Umbilical cord (tissue), 2 donors: ENCODE measurements at places on chromosomes 11 and 22. TPM values are rescaled to one million over a fixed set of nuclear protein-coding genes. Genes with fewer than 3 reads are reported as not detected.

Gene TLCD5
- total RNA-seq = 9.9 TPM

Gene FREY1
- total RNA-seq = not detected

Gene GAL3ST3
- 2.9 TPM for total RNA-seq

Gene CREBZF
- 70.1 TPM for total RNA-seq

- DNase-seq = no peak
Measured at GRCh38 chr11:16179676-16180075, 176.7 kb downstream of the SOX6 start.

DNA sequence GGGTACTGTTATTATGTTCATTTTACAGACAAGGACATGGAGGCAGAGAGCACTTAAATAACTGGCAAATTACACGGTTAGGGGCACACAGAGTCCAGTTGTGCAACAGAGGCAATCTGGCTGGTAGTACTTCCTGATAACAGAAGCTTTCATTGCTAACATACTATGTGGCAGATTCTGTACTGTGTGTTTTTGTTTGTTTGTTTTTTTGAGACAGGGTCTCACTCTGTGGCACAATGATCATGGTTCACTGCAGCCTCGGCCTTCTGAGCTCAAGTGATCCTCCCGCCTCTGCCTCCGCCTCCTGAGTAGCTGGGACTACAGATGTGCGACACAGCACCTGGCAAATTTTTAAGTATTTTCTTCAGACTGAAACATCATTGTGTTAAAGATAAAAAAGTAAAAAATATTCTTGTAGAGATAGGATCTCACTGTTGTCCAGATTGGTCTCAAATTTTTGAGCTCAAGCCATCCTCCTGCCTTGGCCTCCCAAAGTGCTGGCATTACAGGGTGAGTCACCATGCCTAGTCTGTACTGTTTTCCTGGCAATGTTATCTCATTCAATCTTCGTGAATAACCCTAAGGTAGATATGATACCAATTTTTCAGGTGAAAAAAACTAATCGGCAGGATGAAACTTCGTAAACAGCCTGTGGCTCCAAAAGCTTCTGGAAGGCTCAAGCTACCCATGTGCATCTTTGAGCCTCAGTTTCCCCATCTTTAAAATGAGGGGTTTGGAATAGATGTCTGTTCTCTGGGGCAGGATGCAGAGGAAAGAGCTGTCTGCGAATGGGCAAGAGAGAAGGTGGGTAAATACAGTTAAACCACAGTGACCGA lies 921 bp upstream of the NUCB2 start:
- DNase-seq = no peak

Gene SNX32
- 1.9 TPM for total RNA-seq

DNA sequence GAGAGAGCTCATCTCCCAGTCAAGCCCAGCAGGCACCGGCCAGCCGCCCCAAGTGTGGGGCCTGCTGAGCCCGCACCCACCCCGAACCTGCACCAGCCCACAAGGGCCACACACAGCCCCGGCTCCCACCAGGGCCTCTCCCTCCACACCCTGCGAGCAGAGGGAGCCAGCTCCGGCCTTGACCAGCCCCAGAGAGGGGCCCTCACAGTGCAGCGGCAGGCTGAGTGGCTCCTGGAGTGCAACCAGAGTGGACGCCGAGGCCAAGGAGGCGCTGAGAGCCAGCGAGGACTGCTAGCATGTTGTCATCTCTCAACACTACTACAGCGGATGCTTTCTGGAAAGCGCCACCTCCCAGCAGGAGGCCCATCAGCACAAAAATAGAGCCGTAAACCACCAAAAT lies 10.9 kb downstream of the DEFB108B start:
- no peak for DNase-seq

Gene FZD4
- total RNA-seq = 9.4 TPM

DNA sequence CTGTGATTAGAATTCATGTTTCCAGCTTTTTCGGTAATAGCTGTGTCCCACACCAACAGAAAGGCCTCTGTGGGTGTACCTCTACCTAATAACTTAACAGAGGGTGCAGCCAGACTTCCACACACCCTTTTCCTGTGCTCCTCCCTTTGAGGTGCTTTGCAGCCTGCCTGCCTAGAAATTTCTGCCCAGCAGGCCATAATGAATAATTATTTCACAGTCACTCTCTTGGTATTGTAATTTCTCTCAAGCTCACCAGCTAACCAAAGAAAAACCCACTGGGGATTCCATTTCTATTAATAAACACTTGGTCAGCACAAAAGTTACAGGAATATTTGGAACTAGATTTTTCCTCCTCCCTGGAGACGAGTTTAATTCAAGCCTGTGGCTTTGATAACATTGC lies 13.3 kb downstream of the WT1 start:
- DNase-seq = no peak

DNA sequence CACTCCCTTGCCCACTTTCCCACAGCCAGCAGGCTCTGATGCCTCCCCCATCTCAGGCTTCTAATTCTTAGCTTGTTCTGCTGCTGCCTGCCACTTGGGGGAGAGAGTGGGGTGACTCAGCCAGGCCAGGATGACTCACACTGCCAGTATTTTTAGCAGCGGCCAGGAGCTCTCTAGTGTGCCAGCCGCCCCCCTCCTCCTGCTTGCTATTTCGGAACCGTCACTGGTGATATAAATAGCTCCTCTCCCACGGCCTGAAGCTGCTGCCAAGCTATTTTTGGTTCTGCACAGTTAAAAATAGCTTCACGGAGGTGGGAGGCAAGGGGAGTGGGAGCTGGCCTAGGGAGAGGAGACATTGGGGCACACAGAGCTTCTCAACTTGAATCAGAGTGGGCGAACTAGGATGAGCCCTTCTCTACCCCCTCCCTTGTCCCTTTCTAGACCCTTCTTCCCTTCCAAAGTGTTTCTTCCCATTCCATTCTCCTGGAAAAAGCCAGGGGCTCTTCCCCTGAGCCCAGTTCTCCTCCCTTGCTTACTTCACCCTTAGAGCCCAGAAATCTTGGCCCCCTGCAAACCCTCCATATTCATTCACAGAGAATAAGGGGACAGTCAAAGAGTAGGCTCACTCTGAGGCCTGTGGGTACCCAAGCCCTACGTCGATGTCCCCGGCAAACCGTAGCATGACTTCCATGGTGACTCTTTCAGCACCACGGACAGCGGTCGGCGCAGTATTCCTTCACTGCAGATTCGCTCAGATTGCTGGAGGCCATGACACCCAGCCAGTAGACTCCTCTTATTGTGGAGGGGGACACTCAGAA lies 2.5 kb upstream of the NPAS4 start:
- DNase-seq = peak; percentile 85

Gene LRRC55
- 1.2 TPM for total RNA-seq

Gene HOATZ
- 0.72 TPM for total RNA-seq

Gene FIBIN
- total RNA-seq = 86.4 TPM

GRCh38 chr11:41102471-41102870 lies 357.0 kb downstream of the LRRC4C start:
- DNase-seq = no peak

- DNase-seq = no peak
Measured at GRCh38 chr11:79362821-79363220, 78.0 kb downstream of the TENM4 start.

Gene OR52E8
- 1.9 TPM for total RNA-seq

DNA sequence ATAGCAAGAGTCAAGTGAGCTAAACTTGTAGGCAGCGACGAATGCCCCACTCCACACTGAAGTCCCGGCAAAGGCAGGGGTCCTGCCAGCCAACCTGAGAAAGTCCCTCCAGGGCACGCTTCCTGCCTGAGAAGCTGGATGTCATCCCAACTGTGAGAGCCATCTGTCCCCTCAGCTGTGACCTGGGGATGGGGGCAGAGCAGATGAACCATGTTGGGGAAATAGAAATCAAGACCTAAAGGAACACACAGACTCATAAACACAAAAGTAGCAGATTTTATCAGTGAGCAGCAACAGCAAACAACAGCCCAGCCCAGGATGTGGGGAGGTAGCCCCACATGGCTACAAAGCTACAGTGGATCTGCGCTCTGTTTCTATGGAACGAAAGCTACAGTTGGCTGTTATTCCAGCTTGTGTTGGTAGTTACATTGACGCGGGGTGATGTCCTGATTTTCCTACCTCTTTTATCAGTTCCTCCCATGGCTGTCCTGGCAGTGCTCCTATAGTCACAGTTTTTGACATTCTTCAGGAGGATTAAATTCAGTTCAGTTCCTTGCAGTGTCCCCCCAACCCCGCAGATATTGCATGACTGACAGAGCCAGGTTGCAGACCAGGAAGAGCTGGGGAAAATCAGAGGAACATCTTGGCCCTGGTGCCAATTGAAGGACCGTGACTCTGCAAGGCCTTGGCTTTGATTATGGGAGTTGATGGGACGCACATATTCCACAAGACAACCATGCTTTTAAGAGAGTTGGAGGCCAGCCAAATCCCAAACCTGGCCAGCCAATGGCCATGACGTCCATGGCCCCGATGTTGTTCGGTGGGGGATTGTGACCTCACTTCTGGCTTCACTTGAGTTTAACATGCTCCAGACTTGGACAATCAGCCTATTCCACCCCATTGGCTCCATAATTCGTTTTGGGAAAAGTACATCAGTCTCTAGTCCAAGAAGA lies 14.6 kb downstream of the MRGPRD start:
- DNase-seq = no peak

DNA sequence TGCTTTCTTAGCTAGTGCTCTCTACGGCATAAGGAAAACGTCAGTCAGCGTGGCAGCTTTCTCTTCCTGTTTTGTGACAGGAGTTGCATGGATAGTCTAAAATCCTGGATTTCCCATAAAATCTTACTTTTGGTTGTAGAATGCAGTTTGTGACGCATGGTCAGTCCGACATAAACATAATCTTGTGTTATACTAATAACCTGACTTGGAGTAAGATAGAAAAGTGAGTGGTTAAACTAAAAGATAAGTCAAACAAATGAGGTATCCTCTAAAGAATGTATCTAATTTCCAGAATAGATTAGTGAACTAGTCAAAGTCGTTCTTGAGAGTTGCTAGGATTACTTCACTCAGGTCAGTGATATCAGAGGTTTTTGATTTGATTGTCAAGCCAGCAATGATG lies 157.6 kb downstream of the PGR start:
- DNase-seq = no peak

- no peak for DNase-seq
Measured at GRCh38 chr11:60459345-60459744, 3.7 kb downstream of the MS4A1 start.

DNA sequence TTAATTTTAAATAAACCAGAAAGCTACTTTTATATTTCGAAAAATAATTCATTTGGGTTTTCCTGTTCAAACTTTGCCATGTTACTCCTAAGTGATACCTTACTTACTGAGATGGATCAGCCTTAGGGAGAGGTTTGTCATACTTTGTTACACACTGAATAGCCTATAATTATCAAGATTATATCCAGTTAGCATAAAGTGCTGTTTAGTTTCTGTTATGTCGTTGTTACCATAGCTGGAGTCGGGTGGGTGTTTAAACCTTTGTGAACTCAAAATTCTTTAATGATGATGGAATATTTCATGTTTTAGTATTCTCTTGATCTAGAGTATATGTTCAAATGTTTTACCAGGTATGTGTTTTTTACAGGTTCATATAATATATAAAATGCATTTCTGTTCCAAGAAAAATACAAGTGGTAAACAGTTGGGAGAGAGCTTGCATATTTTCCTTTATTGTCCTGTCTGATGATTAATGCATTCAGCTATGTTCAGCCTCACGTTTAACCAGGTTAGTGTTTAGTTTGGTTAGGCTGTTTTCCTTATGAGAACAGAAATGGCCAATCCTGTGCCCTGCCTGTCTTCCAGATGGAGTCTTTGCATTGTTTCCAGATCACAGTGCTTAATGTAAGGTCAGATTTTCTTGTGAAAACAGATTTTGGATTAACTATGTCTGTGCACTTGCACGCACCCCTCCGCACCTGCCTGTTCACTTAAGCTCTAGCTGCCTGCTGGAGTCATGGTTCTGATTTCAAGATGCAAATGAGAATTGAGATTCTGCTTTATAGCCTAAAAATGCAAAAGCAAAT lies 105.6 kb downstream of the ATXN10 start:
- DNase-seq = no peak

- peak; percentile 70 for DNase-seq
Measured at GRCh38 chr11:74702383-74703007, 28.7 kb downstream of the CHRDL2 start.

- no peak for DNase-seq
Measured at GRCh38 chr11:841981-842369, 354 bp downstream of the POLR2L start.

Gene RAG2
- 0.72 TPM for total RNA-seq

- DNase-seq = no peak
Measured at GRCh38 chr11:40183073-40184064, 1276.1 kb downstream of the LRRC4C start.

GRCh38 chr11:125262830-125263218 lies 98.3 kb downstream of the PKNOX2 start:
- peak; percentile 72 for DNase-seq

Gene LMO1
- total RNA-seq = 2.6 TPM

Gene NLRX1
- 12.0 TPM for total RNA-seq
